Stimulated activated CD4-positive, alpha-beta T cell treated with anti-CD3 and anti-CD28 coated beads, Interleukin-1b, Interleukin-23, amount 100 ng/mL, for 48 hours (primary cell): ENCODE measurements at places on chromosomes 11 and 22.

GRCh38 chr11:72471005-72471898 lies 36.9 kb upstream of the CLPB start:
- DNase-seq = peak; percentile 56

GRCh38 chr11:109304159-109304558 lies 117.8 kb upstream of the C11orf87 start:
- no peak for DNase-seq

GRCh38 chr22:47088480-47089158 lies 326.2 kb downstream of the TBC1D22A start:
- no peak for DNase-seq

GRCh38 chr11:665062-665703 lies 28.1 kb downstream of the DRD4 start:
- DNase-seq = no peak

GRCh38 chr22:40314041-40314440 lies 32.3 kb upstream of the ADSL start:
- DNase-seq = no peak

GRCh38 chr11:122210367-122210997 lies 94.5 kb upstream of the BLID start:
- no peak for DNase-seq

- no peak for DNase-seq
Observed at GRCh38 chr11:85685125-85685819, 723 bp downstream of the CCDC89 start.

GRCh38 chr11:68002575-68002937 lies 1.3 kb downstream of the UNC93B1 start:
- no peak for DNase-seq

DNA sequence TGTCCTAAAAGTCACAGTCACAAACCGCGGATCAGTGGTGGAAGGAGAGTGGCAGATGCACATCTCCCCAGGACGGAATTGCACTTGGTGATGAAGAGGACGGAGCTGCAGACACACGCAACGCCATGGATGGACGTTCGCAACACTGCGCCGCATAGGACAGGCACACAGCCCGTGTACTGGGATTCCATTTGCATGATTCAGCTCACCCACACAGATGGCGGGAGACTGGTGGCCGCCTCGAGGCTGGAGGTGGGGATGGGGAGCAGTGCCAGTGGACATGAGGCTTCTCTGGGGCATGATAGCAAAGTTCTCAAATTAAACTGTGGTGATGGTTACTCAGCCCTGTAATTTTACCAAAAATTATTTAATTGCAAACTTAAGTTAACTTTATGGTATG lies 37.4 kb downstream of the DUSP8 start:
- DNase-seq = no peak

DNA sequence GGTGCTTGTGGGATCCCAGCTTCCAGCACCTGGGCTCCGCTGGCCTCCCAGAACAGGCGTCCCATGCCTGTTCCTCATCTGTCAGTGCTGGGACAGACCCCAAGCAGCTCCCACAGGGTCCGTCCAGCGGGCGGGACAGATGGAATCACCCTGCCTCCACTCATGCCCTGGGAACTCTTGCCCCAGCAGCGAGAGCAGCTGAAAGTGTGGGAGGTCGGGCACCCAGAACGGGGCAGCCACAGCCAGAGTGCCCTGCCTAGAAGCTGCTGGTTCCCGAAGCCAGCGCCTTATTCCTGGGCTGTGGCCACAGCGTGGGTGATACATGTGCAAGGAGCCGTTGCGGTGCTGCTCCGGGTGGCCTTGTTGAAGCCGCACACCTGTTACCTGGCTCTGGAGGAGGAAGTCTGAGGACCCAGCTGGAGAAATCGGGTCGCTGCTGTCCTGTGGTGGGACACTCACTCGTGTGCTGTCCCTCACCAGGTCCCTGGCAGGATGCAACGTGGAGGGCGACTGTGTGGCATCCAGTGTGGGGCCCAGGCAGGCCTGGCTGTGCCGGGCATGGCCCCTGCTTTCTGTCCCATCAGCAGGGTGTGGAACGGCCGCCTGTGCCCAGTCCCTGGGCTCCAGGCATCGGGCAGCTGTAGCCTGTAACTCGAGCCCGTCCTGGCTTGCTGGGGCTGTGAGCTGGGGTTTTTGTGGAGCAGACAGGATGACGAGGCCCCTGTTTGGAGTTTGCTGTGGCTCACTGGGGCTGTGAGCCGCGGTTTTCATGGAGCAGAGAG lies 16.2 kb downstream of the GRAMD4 start:
- no peak for DNase-seq

DNA sequence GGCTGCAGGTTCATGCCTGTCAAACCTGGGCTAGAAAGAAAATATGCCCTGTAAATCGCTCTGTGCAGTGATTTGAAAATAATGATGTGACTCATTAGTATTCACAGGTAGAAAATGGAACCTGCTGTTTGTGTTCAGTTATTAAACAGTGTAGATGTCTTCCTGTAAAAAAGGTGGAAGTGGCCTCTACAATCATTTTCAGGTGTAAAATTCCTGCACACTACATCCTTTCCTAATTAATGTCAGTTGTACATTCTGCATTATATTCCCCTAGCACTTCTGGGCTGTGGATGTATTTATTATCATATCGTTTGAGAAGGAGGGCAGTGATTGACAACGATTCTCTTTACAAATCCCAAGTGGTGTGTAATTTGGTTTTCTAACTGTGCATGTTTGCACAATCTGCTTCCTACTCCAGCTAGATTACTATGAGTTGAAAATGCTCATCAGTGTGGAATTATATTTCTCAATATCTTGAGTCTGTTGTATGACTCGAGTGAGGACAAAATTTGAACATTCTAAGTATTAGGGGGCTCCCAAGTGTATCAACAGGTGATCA lies 454.0 kb upstream of the DDI1 start:
- DNase-seq = no peak

DNA sequence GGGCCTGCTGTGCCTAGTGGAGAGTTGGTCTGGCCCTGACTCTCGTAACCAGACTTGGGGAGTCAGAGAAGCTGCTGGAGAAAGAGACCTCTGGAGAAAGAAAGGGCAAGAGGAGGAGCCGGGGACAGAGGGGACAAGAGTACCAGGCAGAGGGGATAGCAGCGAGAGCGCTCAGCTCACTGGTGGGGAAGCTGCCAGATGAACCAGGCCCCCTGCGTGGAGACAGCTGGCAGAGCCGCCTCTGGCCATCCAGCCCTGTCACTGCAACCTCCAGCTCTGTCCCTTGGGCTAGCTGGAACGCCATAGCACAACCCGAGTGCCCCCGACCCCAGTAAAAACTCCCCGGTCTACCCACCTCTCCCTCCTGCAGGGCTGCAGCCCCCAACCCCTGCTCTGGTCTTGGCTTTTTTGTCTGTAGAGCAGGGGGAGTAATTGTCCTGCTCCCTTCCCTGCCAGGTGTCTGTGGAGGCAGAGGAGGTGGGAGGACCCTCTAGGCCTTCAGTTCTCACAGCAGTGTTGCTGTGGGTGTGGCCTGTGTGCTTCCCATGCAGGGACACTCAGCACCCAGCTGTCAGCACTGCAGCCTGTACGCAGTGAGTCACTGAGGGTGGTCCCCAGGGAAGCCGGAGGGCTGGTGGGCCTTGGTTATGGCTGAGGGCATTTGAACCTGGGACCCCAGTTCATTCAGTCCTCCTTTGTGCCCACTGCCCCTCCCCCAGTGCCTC lies 4.8 kb upstream of the SUN2 start:
- no peak for DNase-seq

DNA sequence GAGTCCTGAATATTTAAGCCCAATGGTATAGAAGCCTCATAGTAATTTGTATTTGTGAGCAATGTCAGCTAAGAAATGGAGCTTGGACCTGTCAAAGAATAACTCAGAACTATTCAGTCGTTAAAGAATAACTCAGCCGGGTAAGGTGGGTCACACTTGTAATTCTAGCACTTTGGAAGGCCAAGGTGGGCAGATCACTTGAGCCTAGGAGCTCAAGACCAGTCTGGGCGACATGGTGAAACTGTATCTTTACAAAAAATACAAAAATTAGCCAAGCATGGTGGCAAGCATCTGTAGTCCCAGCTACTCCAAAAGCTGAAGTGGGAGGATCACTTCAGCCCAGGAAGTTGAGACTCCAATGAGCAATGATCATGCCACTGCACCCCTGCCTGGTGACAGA lies 1526.5 kb downstream of the LRRC4C start:
- no peak for DNase-seq

- DNase-seq = peak; percentile 74
Observed at GRCh38 chr11:47216121-47216798, 1.5 kb downstream of the DDB2 start.

- DNase-seq = no peak
Observed at GRCh38 chr22:46578251-46578823, 40.9 kb upstream of the CELSR1 start.

- DNase-seq = no peak
Observed at GRCh38 chr11:43404836-43405479, 46.2 kb downstream of the TTC17 start.

- peak; percentile 48 for DNase-seq
Observed at GRCh38 chr11:61949169-61950034, 749 bp upstream of the BEST1 start.

DNA sequence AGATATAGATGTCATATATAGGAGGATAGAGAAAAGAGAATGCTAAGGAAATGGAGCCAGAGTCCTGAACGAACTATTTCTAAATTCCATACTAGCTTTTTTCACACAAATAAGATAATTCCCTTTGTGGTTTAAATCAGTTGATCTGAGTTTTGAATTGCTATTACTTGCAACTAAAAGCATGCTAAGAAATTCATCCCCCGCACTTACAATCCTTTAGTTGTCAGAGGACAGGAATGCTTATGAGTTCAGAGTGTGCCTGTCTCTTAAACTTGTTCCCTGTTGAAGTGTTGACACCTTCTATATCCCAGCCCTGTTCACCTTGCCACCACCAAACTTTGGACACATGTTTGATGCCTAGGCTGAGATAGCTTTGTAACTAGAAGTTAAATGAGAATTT lies 406.2 kb downstream of the METTL15 start:
- no peak for DNase-seq

DNA sequence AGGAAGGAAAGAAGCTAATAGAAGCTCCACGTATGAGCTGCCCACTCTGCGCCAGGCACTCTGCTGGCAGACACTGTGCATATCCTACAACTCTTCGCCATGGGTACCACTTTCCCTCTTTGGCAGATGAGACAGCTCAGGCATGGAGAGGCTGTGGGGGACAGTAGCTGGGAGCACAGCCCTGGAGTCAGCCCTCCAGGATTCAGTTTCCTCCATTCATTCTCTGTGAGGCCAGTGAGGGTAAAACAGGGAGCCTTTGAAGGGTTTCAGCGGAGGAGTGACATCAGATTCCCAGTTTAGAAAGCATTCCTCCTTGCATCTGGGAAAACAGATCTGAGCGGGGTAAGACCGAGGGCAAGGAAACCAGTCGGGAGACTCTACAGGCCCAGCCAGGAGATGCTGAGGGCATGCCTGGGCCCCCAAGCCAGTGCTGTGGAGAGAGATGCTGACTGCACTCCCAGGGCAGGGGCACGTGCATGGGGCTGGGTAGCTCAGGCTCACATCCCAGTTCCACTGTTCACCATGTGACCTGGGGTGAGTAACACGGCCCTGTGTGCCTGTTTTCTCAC lies 58.3 kb upstream of the EMID1 start:
- DNase-seq = no peak

- no peak for DNase-seq
Observed at GRCh38 chr22:19615001-19615461, 90.8 kb upstream of the CLDN5 start.

GRCh38 chr11:30786256-30787110 lies 200.3 kb upstream of the MPPED2 start:
- DNase-seq = no peak

DNA sequence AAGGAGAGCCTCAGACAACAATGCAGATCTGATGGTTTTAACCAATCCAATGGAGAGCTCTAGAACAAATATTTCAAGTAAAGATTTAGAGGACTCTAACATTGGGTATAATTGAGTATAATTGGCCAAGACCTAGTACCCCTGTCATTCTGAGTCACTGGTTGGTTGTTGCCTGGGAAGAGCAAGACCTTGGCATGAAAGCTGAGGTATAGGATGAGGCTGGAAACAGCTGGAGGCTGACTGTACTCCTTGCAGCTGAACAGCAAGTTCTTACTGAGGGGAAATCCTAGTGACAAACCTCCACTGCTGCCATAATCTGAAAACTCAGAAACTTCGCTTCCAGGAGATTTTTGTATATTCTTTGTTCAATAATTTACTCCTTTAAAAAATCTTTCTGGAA lies 54.3 kb upstream of the MUC15 start:
- DNase-seq = no peak

- peak; percentile 56 for DNase-seq
Observed at GRCh38 chr11:48107188-48107704, 109.4 kb upstream of the OR4B1 start.
